Hematopoietic multipotent progenitor cell treated with erythropoietin and hydrocortisone succinate and interleukin-3 and kit ligand, for 8 days (in vitro differentiated cells): ENCODE measurements at places on chromosomes 12 and 14.
A peak's percentile ranks its signal among the peaks of the same experiment; 100 is the strongest.

DNA sequence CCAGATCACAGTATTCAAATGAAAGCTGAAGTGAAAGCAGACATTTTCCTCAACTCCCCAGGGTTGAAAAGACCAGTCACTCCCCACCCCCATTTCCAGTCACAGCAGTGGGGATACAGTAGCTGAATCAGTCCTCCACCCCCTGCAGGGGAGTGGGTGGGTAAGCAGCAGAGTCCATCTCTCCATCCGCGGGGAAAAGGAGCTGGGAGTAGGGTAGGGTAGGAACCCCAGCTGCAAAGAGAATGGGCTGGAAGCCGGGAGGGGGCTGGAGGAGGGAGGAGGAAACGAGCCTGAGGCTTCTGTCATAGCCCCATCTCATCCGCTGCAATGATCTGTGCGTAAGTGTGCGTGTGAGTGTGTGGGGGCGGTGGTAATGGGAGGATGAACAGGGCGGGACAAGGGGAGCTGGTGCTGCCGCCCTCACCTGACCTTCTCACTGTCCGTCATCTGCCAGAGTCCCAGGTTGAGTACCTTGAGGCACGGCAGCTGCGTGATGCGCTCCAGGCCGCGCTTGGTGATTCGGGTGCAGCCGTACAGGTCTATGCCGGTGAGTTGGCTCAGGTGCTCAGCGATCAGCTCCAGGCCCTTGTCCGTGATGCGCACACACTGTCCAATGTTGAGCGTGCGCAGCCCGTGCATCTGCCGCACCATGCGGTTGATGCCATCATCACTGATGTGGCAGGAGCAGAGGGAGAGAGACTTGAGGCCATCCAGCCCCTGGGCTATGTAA is 1.8 kb downstream of the FBXL14 start:
- DNase-seq = peak; percentile 51

DNA sequence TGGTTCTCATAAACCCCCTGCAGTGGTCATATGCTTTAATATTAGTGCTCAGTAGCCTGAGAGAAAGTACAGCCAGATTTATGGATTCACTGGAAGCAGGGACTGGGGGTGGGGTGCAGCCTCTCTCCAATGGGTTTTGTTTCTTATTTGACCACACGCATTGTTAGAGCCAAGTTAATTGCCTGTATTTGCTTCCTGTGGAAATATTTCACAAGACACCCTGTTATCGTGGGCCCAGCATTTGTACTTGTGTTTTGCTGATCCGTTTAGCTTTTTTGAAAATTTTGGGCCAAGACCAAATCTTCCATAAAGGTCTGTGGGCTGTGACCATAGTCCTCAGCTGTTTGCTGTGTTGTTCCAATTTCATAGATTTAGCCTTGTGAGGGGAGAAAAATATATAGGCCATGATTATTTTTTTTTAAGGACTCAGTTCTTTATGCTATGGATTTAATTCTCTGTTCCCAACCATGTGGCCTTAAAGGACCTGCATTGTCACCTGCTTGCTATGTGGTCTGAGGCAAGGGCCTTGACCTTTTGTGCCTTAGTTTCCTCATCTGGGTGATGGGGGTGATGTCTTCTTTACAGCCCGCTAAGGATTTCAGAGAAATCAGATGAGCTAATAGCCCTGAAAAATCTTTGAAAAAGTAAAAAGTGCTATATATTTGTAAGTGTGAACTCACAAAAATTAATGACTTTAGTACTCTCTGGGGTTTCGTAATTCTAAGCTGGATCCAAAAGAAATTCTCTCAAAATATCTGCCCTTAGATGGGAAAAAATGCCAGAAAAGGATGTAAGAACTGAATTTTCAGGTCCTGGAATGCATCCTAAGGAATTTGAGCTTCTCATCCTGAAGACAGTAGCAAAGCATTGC is 370.2 kb downstream of the DPF3 start:
- no peak for DNase-seq

DNA sequence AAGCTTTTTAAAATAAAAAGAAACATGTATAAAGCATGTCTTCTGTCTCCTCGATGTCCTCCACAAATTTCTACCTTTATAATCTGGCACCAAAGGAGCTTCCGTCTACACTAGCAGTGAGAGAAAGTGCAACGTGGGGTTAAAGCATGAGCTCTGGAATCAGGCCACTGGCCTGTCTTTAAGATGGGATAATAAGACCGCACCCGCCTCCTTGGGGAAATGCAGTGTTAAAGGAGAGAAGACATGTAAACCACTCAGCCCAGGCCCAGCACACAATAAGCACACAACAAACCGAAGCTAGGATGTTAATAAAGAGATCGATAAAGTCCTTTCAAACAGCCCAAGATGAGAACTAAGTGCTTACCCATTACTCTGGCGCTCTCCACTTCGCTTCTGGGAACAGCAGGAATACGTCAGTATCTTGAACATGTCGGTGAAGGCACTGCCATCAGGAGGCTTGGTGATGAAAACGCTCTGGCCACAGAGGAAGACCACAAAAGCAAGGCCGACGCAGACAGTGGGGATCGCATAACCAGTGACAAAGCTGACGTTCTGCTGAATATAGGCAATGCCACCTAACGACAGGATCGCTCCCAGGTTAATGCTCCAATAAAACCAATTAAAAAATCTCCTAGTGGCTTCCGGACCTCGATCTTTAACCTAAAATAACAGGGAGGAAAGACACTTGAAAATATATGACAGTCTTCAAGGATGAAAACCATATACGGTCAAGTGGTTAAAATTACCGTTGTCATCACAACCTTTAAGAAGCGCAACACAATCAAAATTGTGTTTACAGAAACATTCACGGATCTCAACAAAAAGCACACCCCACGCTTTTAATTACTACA is 9.1 kb downstream of the SLC15A4 start:
- no peak for DNase-seq

- DNase-seq = no peak
Measured at GRCh38 chr14:56666294-56666693, 86.7 kb downstream of the TMEM260 start.

DNA sequence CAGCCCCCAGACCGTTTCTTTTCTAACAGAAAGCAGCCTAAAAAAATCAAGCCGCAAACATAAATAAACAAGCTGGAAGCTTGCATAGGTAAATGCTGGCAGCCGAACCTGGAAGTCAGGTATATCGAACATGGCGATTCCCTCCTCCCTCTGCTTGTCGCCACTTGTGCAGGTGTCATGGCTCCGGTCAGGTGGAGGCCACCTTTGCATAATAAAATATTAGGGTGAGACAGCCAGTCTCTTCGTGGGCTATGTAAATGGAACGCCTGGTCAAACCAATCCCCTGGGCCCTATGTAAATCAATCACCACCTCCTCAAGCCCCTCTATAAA is 223.9 kb upstream of the DAAM1 start:
- no peak for DNase-seq

- DNase-seq = no peak
Measured at GRCh38 chr12:106119301-106119700, 19.5 kb downstream of the NUAK1 start.

GRCh38 chr12:50603817-50604639 is 99.2 kb downstream of the DIP2B start:
- DNase-seq = no peak

GRCh38 chr14:56199095-56199981 is 81.1 kb downstream of the PELI2 start:
- DNase-seq = peak; percentile 81

- no peak for DNase-seq
Measured at GRCh38 chr12:120093336-120093591, 23.3 kb downstream of the RAB35 start.

- no peak for DNase-seq
Measured at GRCh38 chr14:94011795-94012194, 14.3 kb upstream of the OTUB2 start.

- no peak for DNase-seq
Measured at GRCh38 chr12:52873513-52873831, 24.7 kb upstream of the KRT78 start.

GRCh38 chr14:88960496-88960895 is 136.0 kb downstream of the TTC8 start:
- no peak for DNase-seq

DNA sequence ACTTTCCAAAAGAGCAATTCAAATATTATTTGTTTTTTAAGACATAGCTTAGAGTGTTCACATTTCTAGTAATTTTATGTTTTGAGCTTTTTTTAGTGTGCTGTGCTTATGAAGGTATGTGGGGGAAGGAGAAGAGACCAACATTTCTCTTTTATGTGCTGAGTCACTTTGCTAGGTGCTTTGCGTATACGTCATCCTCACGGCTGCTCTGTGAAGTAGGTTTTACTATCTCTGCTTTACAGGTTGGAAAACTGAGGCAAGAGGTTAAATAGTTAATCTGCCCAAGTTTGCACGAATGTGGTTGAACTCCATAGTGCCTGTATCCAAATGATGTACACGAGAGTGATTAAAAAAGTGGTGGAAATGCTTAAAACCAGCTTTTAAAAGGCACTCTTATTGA is 75.9 kb downstream of the AEBP2 start:
- DNase-seq = no peak

GRCh38 chr12:71942703-71943102 is 4.1 kb downstream of the TPH2 start:
- no peak for DNase-seq

DNA sequence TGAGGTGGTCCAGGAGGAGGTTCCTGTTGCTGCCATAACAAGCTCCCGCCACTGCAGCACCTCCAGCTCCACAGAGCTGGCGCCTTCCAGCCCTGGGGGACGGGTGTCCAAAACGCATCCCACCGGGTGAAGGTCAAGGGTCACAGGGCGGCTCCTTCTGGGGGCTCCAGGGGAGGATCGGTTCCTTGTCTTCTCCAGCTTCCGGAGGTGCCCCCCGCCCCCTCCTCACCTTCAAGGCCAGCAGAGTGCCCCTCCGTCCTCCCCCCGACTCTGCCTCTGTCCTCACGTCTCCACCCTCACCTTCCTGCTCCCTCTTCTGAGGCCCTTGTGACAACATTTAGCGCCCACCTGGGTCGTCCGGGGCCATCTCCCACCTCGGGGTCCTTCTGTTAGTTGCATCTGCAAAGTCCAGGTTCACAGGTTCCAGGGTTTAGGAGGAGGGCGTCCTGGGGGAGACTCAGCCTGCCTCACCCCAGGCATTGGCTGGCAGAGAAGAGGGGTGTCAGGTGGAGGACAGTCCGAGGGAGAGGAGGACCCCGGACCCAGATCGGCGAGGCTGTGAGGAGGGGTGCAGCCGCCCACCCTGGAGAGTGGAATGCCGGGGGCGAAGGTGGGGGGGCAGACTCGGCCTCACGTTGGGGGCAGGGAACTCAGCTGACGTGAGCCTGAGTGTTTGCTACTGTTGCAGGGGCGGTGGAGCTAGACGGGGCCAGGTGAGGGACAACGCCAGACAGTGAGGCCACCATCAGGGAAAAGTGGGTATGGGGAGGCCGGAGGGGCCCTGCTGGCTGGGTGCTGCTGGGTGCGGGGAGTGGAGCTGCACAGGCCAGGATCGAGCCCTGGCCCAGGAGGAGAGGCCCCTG is 205.5 kb upstream of the C14orf180 start:
- DNase-seq = no peak

DNA sequence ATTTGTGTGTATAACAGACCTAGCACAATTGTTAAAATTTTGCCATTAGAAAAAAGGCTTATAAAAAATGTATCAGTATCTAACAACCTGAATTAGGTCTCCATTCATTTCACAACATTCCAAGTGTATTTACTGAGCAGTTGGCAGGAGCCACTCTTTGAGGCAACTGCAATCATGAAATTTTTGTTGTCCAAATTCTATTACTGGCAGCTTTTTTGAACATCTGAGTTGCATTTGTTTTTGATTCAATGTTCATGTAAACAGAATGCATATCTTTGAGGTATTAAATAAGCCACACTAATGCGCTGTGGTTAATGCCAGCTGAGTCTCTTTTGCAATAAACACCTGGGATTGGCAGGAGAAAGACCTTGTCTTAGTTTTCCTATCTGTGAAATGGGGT is 8.7 kb downstream of the KITLG start:
- DNase-seq = no peak

GRCh38 chr12:100767371-100767770 is 27.2 kb upstream of the ANO4 start:
- DNase-seq = no peak

- DNase-seq = no peak
Measured at GRCh38 chr14:68784978-68785533, 7.8 kb downstream of the ZFP36L1 start.

DNA sequence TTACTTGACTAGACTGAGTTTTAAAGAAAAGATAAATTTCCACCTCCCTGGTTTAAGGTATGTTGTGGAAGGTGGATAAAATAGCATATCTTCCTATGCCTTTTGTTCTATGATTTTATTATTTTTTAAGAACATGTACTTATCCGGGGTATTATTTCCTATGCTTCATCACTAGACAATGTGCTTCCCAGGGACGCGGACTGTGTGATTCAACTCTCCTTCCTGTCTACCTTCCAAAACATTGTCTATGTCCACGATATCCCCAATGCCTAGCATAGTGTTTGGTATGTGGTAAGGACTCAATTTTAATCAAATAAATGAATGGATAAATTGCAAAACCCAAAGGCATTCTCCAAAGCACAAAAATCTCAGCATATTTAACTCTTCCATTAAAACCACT is 8.3 kb upstream of the CCND2 start:
- no peak for DNase-seq

DNA sequence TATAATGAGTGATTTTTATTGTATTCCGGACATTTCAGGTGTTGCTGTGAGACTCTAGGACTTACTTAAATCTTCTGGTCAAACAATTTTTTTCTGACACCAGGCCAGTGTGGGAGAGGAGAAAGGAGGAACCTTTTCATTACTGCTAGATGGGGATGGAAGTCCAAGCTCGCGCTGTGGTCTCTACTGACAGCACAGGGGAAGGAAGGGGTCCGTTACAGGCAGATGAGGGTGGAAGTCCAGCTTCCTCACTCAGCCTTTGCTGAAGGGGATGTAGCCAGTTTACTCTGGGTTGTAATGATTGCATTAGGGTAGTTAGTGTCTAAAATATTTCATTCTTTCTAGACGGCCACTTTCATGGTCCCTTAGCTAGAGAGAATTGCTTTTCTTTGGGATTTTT is 26.3 kb upstream of the ST8SIA1 start:
- DNase-seq = no peak

GRCh38 chr12:71214511-71215285 is 56.9 kb upstream of the TSPAN8 start:
- no peak for DNase-seq
